ENCODE measurements at places on chromosomes 1 and 21.
A peak's percentile ranks its signal among the peaks of the same experiment; 100 is the strongest.

- no peak for DNase-seq
Measured at GRCh38 chr1:36326499-36326898, 3.1 kb upstream of the EVA1B start.

- DNase-seq: no peak
Measured at GRCh38 chr1:85581802-85582686, 1.5 kb downstream of the CCN1 start.

DNA sequence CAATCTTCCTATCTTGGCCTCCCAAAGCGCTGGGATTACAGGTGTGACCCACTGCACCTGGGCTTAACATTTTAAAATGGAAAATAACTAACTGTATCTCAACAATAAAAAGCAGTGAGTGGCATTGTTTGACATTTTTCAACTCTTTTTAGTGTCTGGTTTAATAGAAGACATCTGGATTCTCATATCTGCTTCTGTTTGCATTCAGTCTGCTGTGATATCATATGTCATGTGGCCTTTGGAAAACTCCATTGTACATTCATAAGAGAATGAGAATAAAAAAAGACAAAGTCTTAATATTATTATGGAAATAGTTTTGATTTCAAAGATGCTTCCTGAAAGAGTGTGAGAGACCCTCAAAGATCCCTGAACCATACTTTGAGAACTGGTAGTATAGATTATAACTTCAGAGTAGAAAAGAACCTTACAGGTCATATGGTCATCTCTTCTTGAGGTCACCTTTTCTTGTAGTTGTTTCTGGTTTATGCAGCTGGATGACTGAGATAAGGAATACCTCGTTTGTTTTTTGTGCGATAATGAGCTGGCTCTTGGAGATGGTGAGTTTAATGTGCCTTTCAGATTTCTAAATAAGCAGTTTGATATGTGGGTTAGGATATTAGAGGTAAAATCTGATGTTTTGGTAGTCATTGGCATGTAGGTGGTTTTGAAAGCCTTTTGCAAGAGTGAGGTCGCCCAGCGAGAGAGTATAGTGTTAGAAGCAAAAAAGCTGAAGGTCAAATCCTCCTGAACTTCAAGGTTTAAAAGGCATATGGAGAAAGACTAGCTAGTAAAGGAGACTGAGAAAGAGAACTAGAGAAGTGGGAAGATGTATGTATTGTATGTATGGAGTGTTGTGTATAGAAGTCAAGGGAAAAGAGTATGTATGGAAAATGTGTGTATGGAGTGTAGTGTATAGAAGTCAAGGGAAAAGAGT, 17.2 kb downstream of the CEP350 start:
- no peak for DNase-seq

GRCh38 chr1:57550092-57550491, 126.2 kb upstream of the DAB1 start:
- DNase-seq: no peak

GRCh38 chr1:158333405-158334155, 2.2 kb upstream of the CD1B start:
- no peak for DNase-seq

DNA sequence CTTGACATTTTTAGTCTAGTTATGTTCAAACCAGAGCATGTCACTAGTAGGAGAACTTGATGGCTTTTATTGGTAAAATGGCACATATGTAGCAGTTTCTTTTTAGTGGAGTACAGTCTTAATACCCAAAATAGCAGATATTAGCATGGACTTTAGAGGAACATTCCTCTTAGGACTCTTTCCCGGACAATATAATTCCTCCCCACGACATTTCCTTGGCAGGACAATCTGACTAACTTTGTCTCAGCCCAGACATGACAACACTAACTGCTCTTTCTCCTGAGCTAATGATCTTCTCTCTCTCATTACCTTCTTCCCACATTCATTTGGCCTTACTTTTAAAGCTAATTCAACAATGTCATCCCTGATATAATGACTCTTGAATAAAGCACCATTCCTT, 62.5 kb downstream of the ADAMTS1 start:
- no peak for DNase-seq

DNA sequence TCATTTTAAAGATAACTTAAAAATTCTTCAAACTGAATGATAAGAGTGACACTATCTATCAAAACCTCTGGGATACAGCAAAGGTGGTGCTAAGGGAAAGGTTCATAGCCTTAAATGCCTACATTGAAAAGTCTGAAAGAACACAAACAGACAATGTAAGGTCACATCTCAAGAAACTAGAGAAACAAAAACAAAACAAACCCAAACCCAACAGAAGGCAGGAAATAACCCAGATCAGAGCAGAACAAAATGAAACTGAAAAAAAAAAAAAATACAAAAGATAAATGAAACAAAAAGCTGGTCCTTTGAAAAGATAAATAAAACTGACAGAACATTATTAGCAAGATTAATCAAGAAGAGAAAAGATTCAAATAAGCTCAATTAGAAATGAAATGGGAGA, 6.8 kb downstream of the ODF2L start:
- DNase-seq: no peak

DNA sequence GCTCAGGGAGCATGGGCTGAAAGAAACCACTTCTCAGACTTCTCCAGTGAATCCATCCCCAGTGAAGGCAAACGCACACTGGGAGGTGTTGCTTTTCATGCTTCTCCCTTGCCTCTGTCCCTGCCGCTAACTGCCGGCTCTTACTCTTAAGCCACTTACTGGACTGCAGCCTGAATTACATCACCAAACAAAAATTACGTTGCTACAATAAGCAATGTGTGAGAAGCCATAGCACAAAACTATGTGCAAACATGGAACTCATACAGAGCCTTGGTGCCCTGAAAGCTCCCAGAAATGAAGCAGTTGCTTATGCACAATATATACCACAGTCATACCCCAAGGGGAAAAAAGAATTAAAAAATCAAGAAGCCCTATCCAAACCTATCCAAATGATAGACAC, 375.2 kb downstream of the KCNH1 start:
- no peak for DNase-seq

DNA sequence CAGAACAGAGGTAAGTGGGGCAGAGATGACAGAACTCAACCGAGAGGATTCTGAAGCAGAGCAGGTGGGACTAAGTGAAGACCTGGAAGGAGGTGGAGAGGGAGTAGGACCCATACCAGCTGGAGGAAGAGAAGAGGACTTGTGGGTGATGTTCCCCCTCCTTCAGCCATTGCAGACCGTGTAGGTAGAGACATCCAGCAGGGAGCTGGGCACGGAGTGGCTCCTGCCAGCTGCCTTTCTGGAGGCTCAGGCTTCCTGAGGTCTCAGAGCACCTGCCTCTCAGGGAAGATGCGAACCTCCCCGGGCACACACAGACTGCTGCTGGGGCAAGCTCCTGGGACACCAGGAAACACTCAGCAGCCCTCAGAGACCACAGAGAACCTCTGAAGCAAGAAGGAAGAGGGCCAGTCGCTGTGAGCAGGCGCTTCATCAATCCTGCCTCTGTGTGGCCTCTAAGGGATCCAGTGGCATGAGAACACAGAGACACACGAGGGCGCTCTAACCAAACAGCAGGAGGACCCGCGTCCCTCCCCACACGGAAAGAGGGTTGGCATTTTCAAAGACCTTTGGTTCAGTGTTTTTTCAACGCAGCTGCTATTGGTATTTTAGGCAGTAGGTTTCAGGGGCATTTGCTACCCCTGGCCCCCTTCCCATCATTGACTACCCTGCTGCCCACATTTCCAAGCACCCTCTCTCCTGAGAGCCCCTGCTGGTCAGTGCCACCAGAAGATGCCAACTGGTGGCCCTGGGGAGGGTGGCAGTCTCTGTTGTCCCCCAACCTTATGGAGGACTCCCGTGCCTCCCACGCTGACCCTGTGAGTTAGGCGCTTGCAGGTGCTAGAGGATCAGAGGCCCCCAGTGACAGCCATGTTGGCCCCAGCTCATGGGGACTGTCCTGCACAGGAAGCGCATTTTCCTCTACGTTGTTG, 89.6 kb upstream of the EDN2 start:
- DNase-seq: peak; percentile 80

GRCh38 chr1:112337028-112337531, 58.9 kb upstream of the CTTNBP2NL start:
- no peak for DNase-seq

DNA sequence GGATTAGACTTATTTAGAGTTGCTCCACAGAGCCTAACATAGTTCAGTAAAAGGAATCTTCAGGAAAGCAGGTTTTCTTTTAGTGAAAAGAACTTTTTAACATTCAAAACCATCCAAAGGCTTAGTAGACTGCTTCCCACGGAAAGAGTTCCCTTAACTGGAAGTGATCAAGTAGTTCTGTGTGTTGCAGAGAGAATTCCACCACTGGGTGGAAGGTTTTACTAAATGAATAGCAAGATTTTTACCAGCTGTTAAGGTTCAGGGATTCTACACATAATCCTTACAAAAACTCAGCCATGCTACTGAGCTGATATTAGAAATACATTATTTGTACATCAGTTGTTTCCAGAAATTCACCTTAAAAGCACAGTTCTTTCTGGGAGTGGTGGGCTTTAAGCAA, 119.7 kb downstream of the GDAP2 start:
- DNase-seq: no peak

DNA sequence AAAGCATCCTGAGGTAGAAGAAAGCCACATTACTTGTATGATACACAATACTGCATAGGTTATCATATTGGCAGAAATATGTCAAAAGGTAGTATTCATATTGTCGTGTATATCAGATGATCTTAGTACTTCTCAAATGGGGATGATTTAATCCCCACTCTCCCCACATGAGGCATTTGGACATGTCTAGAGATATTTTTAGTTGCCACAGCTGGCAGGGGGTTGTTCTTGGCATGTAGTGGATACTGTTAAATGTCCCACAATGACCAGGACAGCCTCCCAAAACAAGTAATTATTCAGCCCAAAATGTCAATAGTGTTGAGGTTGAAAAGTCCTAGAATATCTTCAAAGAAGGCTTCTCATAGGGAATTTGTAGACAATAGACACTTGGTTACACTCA, 162.8 kb downstream of the NEGR1 start:
- DNase-seq: no peak

GRCh38 chr1:189499736-189500135, 977.9 kb downstream of the BRINP3 start:
- no peak for DNase-seq

GRCh38 chr1:41810446-41810845, 108.3 kb downstream of the HIVEP3 start:
- DNase-seq: no peak

Measured in activated naive CD4-positive, alpha-beta T cell treated with anti-CD3 and anti-CD28 coated beads, Interleukin-2, amount 50 U/mL, for 16 hours (primary cell).